ENCODE measurements at places on chromosomes 11 and 22.

DNA sequence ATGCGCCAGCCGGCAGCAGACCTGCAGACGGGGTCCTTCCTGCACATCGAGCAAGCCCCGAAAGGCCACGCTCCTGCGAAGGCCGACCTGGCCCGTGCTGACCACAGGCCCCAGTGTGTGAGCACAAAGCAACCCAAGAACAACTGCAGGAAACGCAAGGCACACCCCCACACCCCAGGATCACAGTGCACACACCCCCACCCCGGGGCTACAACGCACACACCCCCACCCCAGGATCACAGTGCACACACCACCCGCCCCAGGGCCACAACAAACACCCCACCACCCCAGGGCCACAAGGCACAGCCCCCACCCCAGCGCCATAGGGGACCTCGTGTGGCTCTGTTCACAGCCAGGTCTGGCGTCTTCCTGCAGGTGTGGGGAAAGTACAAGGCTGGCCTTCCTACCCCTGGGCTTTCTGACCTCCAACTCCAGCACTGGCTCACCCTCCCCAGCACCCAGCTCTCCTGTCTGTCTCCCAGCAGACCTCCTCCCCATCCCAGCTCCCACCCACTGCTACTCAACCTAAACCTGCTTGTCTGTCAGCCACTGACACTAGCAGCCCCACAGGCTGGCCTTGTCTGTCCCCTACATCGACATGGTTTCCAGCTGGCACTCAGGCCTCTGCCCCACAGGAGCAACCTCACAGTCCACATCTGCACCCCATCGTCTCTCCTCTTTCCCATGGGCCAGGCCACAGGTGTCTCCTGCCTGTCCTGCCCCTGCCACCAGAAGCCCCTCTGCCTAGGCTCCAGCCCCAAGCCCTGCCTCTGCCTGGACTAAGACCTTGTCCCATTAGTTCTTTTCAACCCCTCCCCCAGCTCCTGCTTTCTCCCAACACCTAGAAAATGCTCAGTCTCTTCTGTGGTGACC lies 20.5 kb upstream of the EFCAB6 start:
- H3K4me3 ChIP-seq = no peak overlapping the region
- DNase-seq = no peak
- no peak overlapping the region for H3K27ac ChIP-seq
- H3K4me1 ChIP-seq = peaks cover 6% of the 10 kb centered on the region

DNA sequence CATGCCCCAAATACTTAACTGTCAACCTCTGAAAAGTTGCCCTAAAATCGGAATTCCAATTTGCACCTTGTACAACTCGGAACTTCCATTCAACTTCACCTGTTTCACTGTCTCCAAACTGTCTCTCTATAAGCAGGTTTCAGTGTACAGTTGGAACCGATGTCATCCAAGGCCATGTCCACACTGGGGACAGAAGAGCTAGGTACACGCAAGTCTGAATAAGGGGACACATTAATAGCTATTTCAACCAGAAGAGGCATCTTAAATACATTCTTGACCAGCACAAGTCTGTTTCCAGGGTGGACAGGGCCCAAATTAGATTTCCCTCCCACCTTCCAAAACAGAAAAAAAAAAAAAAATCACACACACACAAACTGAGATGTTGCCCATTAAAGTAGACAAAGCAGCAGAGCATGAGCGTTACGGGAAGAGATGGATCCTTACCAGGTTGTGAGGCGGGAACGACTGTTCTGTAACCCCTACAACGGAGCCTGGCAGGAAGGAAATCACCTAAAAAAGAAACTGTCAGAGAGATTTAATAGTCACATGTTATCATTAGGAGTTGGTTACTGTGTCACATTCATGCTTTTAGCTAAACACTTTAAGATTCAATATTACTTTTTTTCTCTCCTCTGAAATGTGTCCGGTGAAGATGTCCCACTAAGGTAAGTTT lies 1.7 kb downstream of the CREBZF start:
- peak overlapping the region; percentile 98 for H3K27ac ChIP-seq
- peaks cover 14% of the 10 kb centered on the region for H3K36me3 ChIP-seq
- peaks cover 20% of the 10 kb centered on the region for H3K4me1 ChIP-seq
- no peaks in the 10 kb centered on the region for H3K27me3 ChIP-seq

GRCh38 chr11:60831143-60831500 lies 10.8 kb upstream of the CCDC86 start:
- no peak overlapping the region for H3K27ac ChIP-seq
- peaks cover 6% of the 10 kb centered on the region for H3K4me1 ChIP-seq
- peaks cover 24% of the 10 kb centered on the region for H3K27me3 ChIP-seq
- H3K4me3 ChIP-seq = no peak overlapping the region
- peak; percentile 33 for DNase-seq

- DNase-seq = peak; percentile 20
- H3K4me3 ChIP-seq = no peak overlapping the region
- no peaks in the 10 kb centered on the region for H3K4me1 ChIP-seq
- H3K36me3 ChIP-seq = no peaks in the 10 kb centered on the region
- no peaks in the 10 kb centered on the region for H3K27me3 ChIP-seq
Observed at GRCh38 chr11:87290304-87290922, 252.7 kb downstream of the TMEM135 start.

DNA sequence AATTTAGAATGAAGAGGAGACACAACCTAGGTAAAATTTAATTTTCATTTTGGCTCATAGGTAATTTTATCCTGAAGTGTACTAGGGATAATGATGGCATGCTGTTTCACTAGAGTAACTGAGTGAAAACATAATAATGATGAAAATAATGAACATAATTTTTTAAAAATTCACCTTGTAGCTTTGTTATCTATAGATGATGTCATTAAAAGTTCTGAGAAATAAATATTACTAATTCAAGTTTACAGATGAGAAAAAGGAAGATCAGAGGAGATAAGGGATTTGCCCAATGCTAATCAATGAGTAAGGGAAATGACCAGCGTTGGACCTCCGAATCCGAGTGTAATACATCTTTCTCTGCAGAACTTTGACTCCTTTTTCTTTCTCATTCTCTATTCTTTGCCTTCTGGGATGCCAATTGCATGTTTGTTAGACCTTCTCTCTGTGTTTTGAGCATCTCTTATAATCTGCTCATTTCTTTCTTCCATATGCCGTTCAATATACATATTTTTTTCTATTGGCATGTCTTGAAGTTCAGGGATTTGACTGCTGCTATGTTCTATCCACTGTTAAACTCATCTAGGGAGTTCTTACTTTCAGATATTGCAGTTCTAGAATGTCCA lies 186.5 kb downstream of the SNX19 start:
- H3K27me3 ChIP-seq = no peaks in the 10 kb centered on the region
- no peaks in the 10 kb centered on the region for H3K36me3 ChIP-seq
- H3K4me3 ChIP-seq = no peak overlapping the region
- H3K27ac ChIP-seq = no peak overlapping the region

DNA sequence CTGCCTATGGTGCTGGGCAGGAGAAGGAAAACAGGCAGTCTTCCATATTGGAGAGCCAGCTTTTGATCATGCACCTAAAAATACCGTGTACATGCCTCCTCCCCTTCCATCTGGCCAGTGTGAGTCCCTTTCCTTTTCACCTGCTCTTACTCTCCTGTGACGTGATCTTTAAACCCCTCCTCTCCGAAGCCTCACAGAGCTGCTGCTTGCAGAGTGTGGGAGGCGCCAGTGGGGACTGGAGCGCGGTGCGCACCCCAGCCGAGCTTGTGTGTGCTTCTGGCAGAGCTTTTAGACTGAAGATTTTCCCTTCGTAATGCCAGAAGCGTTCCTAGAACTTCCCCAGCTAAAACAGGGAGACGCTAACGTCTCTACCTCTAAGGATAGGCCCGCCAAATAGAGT lies 29.8 kb downstream of the MUC6 start:
- H3K4me1 ChIP-seq = no peaks in the 10 kb centered on the region
- H3K27ac ChIP-seq = no peak overlapping the region
- peaks cover 16% of the 10 kb centered on the region for H3K36me3 ChIP-seq
- H3K4me3 ChIP-seq = no peak overlapping the region
- H3K27me3 ChIP-seq = no peaks in the 10 kb centered on the region

DNA sequence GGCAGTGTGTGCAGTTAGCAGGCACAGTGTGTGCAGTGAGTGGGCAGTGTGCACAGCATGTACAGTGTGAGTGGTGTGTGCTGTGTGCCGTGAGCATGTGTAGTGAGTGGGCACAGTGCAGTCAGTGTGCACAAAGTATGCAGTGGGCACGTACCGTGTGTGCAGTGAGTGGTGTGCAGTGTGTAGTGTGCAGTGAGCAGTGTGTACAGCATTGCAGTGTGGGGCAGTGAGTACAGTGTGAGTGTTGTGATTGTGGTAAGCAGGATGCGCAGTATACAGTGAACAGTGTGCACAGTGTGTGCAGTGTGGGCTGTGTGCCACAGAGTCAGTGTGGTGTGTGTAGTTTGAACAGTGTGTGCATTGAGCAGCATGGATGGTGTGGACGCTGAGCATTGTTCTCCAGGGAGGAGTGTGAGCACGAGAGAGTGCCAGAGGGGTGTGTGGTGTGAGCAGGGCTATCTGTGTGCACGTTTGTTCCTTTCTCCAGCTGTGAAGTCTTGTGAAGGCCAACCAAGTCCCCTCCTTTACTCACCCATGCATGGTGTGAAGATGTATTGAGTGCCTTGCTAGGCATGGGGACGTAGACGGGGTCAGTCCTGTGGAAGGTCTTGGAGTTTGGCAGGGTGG lies 3.0 kb downstream of the SHANK3 start:
- peaks cover 2% of the 10 kb centered on the region for H3K4me1 ChIP-seq
- no peak for DNase-seq
- peaks cover 16% of the 10 kb centered on the region for H3K27me3 ChIP-seq
- H3K4me3 ChIP-seq = peak overlapping the region; percentile 33

- no peak overlapping the region for H3K27ac ChIP-seq
- no peaks in the 10 kb centered on the region for H3K27me3 ChIP-seq
- H3K36me3 ChIP-seq = no peaks in the 10 kb centered on the region
- H3K4me1 ChIP-seq = peaks cover 30% of the 10 kb centered on the region
- no peak overlapping the region for H3K4me3 ChIP-seq
- DNase-seq = no peak
Observed at GRCh38 chr22:46579751-46580449, 40.3 kb upstream of the GRAMD4 start.

DNA sequence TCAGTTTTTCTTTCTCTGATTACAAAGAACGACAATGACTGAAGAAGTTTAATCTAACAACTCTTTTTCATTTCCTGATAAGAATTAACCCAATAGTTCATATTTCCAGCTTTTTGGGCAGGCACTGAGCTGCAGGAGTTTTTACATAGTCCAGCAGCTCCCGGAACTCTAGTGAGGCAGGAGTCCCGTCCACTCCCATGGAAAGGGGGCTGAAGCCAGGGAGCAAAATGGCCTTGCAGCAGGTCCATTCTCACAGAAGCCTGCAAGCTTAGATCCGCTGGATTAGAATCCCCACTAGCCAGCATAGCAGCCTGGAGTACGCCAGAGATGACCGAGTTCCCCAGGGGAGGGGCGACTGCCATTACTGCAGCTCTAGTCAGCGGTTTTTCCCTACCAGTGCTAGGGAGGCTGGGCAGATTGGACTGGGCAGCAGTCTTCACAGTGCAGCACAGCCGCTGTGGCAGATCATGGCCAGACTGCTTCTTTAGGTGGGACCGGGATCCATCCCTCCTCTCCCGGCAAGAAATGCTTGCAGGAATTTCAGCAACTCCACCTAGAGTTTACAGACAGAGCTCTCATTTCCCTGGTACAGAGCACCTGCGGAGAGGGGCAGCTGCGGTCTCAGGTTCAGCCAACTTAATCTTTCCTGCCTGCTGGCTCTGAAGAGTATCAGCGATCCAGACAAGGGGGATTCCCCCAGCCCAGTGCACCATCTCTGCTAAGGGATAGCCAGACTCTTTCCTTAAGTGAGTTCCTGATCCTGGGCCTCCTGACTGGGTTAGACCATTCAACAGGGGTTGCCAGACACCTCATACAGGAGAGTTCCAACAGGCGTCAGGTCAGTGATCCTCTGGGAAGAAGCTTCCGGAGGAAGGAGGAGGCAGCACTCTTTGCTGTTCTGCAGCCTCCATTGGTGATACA lies 742 bp upstream of the CASP4 start:
- DNase-seq = peak; percentile 2
- H3K4me1 ChIP-seq = no peaks in the 10 kb centered on the region
- no peaks in the 10 kb centered on the region for H3K27me3 ChIP-seq
- peak overlapping the region; percentile 23 for H3K27ac ChIP-seq
- peak overlapping the region; percentile 65 for H3K4me3 ChIP-seq
- no peaks in the 10 kb centered on the region for H3K36me3 ChIP-seq

GRCh38 chr11:62605902-62606301 lies 4.2 kb upstream of the MTA2 start:
- H3K4me1 ChIP-seq = peaks cover 11% of the 10 kb centered on the region
- H3K4me3 ChIP-seq = no peak overlapping the region
- peaks cover 8% of the 10 kb centered on the region for H3K36me3 ChIP-seq
- no peaks in the 10 kb centered on the region for H3K27me3 ChIP-seq

DNA sequence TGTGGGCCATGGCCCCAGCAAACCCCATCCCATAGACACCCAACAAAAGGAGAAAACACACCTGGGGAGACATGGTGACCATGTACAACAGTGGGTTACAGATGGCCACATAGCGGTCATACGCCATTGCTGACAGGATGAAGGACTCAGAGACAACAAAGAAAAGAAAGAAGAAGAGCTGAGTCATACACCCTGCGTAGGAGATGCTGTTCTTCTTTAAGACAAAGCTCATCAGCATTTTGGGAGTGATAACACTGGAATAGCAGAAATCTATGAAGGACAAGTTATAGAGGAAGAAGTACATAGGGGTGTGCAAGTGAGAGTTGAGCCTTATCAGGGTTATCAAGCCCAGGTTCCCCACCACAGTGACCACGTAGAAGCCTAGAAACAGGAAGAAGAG lies 4.9 kb downstream of the OR8B8 start:
- H3K4me3 ChIP-seq = no peak overlapping the region
- H3K4me1 ChIP-seq = no peaks in the 10 kb centered on the region
- no peak for DNase-seq
- no peaks in the 10 kb centered on the region for H3K27me3 ChIP-seq

GRCh38 chr11:84947970-84948580 lies 679.1 kb downstream of the DLG2 start:
- peak; percentile 52 for DNase-seq
- H3K4me1 ChIP-seq = no peaks in the 10 kb centered on the region
- H3K27ac ChIP-seq = no peak overlapping the region
- H3K36me3 ChIP-seq = no peaks in the 10 kb centered on the region

DNA sequence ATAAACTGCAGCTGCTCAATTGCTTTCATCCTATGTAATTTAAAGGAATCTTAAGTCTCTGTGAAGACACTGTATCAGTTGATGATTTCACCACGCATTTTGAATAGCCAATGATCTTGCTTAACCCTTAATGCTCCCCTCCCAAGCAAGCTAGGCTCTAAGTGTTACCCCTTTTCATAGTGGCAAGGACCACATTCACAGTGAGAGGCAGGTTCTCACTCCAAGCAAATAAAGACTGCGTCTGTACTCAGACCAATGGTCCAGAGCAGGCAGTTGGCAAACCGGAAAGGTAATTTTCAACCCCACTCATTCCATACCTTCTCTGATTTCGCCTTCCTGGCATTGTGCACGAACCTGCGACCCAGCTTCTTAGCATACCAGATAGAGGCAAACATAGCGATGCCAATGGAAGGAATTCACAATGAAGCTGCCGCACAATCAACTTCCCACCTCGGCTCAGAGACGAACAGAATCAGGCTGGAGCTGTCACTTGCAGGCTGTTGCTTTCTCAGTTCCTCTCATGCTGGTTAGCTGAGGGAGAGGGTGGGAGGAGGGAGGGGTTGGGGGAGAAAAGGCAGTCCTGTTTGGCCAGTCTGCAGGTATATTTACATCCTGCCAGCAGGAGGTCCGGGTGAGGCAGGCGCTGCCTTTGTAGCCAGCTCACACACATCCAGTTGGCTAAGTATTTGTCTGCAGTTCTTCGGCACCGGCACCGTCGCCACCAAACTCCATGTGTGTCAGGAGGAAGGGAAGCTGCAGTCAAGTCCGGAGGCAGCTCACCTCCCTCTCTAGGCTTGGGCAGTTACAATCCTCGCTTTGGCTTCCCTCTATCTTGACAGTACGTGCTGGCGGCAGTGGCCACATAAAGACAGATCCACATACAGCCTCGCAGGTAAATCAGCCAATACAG lies 1151.2 kb upstream of the CCDC90B start:
- no peaks in the 10 kb centered on the region for H3K36me3 ChIP-seq
- no peaks in the 10 kb centered on the region for H3K4me1 ChIP-seq
- peaks cover 5% of the 10 kb centered on the region for H3K27me3 ChIP-seq
- DNase-seq = no peak
- peak overlapping the region; percentile 41 for H3K4me3 ChIP-seq
